ENCODE measurements at places on chromosomes 11 and 22.
A peak's percentile ranks its signal among the peaks of the same experiment; 100 is the strongest.

- no peak for DNase-seq
These were observed 115.6 kb downstream of the SLC1A2 start for GRCh38 chr11:35303596-35304385.

- no peak for DNase-seq
These were observed 134.3 kb downstream of the NECTIN1 start for GRCh38 chr11:119594639-119595249.

- DNase-seq = peak; percentile 48
These were observed 33.0 kb upstream of the RIC3 start for GRCh38 chr11:8201644-8202365.

GRCh38 chr11:61079416-61080150 lies 22.7 kb upstream of the CD5 start:
- no peak for DNase-seq

DNA sequence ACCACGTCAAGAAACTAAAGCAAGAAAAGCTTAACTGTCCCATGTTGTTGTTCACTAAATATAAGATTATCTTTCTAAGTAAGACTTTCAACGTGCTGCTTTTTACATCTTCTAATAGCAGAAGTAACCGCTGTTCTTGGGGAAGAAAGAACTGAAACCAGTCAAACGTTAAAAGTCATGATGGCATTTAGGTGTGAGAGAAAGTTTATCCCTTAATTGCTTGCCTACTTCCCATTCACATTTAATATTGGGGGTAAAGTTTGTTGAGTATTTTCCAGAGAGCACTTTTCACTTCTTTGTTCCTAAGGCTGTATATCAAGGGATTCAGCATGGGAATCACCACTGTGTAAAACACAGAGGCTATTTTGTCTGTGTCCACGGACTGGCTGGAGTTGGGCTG lies 970 bp downstream of the OR5B21 start:
- no peak for DNase-seq

DNA sequence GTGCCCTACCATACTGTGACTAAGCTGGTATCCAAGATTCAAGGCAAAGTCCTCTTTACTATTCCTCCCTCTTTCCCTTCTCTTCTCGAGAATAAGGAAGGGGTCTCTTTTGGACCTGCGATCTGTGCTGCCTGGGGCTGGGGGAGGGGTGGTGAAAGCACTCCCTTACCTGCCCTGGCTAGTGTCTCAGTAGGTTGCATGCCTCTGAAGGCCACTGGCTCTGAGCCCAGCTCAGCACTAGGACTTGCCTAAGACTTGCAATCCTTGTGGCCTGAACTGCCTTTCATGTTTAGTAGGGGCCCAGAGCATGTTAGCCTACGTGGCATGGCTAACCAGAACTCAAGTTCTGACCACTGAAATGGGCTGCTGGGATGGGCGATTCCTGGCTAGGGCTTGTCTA lies 13.0 kb upstream of the REXO2 start:
- DNase-seq = no peak

- no peak for DNase-seq
These were observed 97.2 kb downstream of the PIWIL4 start for GRCh38 chr11:94664346-94664745.

GRCh38 chr11:65640483-65641296 lies 2.8 kb downstream of the SIPA1 start:
- no peak for DNase-seq

- DNase-seq = no peak
These were observed 341.0 kb downstream of the ETS1 start for GRCh38 chr11:128246364-128246801.

DNA sequence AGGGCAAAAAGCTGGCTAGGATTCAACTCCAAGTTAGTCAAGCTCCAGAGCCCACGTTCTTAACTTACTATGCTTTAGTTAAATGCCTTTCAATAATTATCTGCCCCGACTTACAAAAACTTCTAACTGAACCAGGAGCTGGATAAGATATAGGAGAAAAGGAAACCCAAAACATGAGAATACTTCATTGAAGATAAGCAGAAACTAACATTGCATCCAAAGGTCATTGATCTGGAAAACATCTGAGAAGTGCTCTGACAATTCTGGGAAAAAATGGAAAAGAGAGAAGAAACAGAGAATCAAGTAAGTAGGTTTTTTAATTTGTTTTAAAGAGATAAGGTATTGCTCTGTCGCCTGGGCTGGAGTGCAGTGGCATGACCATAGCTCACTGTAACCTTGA lies 27.2 kb downstream of the ACAT1 start:
- DNase-seq = no peak

- no peak for DNase-seq
These were observed 34.6 kb upstream of the CEP126 start for GRCh38 chr11:101880222-101880621.

GRCh38 chr11:61367406-61367805 lies 5.2 kb downstream of the TMEM138 start:
- DNase-seq = no peak

DNA sequence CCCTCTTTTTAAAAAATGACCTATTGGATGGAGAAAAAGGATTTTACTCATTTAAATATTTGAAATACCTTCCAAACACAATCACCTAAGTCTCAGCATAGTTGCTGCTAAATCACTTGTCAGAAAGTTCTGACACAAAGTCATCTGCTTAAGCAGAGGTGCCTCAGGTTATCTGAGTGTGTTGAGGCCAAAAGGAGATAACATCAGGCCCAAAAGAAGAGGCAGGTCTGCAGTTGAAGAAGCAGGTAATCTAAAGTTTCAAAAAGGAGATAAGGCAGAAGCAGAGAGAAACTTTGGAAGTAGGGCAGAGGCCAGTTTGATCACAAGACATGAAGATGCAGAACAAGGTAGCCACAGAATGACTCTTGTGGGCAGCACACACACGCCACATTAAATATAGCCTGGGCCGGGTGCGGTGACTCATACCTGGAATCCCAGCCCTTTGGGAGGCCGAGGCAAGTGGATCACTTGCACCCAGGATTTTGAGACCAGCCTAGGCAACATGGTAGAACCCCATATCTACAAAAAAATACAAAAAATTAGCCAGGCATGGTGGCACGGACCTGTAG lies 175.7 kb upstream of the API5 start:
- DNase-seq = no peak

GRCh38 chr22:42462016-42462415 lies 29.8 kb upstream of the NFAM1 start:
- DNase-seq = no peak

DNA sequence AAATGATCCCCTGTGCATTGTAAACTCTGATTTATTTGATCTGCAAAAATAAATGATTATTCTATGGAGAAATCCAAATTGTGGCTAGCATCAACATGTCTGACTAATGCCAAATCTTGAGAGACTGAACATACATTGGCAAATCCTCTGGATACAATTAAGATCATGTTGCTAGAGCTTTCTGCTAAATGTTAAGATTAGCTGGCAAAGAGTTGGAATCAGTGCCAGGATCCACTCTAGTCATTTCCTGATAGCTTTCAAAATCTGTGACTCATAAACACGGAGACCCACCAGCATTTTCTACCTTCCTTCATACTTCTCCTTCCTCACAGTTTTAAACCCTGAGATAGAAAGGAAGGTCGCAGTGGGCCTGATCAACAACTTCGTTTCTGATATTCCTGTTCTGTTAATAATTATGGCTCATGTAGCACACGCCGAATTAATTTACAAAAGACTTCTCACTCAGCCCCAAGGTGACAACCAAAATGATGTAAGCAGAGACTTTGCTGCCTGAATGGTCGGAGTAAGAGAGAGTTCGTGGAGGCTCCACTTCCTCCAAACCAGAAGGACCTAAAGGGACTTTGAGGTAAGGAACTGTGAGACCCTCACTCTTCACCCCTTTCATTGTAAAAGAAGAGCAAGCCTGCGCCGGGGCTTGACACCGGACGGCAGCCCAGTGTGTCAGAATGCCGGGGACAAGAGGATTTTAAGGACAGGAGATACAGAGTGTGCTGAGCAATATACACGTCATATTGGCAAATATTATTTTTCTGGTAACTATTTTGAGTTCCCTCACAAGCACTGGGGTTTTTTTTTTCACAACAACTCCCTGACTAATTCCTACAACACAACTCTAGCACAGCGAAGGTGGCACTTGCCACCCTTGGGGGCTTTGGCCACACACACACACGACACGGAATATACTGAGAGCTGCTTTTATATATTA lies 42.0 kb downstream of the SERPINH1 start:
- no peak for DNase-seq

- no peak for DNase-seq
These were observed 63.5 kb downstream of the SIK2 start for GRCh38 chr11:111665777-111666176.

GRCh38 chr11:1445741-1446445 lies 40.7 kb downstream of the MOB2 start:
- no peak for DNase-seq

- DNase-seq = no peak
These were observed 32.6 kb downstream of the MYO18B start for GRCh38 chr22:25774575-25775026.

DNA sequence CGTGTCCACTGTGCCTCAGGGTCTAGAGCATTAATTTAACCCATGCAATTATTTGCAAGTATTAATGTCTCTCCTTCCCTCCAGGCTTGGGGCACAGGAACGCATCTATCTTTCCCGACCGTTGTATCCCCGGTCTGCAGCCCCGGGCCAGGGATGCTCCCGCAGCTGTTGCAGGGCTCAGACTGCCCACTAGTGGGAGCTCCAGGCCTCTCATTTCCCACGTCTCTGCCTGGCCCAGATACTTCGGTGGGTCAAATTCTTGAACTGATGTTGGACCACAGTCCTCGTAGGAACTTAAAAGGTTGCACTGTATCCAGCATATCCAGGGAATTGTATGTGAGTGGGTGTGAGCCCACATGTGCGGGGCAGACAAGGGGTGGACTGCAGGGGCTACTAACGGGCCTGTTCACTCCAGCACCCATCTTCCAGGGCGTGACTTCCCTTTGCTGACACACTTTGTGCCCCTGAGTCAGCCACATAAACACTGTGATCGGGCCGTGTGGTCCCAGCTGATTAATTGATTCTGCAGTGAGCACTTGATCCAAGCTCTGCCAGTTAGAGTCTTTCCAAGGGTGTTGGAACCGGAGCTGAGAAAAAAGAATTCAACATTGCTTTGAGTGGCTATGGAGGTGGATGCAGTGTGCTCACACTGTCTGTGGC lies 451.3 kb downstream of the TBC1D22A start:
- DNase-seq = peak; percentile 78

DNA sequence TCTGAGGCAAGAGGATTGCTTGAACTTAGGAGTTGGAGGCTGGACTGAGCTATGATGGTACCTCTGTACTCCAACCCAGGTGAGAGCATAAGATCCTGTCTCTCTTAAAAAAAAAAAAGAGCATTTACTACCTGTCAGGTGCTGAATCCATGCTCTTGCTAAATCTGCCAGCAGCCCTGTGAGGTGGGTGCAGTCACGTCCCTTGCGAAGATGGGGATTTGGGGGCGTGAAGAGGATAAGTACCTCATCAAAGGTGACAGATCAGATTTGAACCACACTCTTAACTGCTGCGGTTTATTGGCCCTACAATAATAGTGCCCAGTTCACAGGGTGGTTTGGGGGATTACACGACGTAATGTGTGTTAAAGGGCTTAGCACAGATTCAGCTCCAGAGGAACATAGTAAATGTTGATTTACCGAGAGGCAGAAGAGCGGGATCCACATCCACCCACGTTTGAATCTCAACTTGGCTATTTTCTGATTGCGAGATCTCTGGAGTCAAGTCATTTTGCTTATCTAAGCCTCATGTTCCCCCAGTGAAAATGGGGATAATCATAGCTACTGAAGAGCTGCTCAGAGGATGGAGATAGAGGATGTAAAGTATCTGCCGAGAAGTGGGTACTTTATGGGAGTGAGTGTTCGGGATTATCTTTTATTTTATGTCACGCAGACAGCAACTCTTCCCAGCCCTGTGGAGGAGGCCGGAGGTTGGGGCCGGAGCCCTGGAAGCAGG lies 28.1 kb upstream of the LRRC10B start:
- no peak for DNase-seq

DNA sequence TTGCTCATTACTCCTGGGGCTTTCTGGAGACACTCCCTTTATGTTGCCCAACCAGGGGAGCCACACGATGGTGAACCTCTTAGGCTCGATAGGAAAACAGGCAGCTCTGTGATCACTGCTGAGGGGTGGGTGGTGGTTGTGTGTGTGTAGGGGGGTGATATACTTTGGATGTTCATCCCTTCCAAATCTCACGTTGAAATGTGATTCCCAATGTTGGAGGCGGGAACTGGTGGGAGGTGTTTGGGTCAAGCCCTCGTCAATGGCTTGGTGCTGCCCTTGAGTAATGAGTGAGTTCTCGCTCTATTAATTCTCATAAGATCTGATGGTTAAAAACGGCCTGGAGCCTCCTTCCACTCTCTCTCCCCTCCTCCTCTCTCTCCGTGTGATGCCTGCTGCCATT lies 204.0 kb upstream of the B3GAT1 start:
- DNase-seq = peak; percentile 57

DNA sequence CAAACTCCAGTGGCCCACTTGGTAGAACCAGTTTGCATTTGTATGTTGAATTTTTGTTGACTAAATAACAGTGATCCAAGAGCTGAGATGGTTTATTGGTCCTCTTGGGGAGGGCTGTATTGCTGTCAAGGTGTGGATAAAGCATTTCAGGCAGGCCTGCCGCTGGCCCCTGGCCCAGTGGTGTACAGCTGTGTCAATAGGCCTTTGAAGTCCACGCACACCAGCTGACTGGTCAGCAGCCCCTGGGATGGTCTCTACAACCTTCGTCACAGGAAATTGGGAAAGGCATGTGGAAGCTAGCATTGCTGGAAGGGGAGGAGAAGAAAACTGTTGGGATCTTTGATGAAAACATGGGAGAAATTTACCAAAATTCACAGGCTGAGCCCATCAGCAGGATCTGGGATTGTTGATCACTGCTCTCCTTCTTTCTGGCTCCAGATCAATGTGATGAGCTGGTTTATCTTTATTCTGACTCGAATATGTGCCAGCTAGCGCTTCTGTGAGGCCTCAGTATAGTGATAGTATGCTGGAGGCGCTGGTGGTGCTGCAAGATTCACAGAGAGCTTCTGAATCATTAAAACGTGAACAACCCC lies 12.5 kb upstream of the E2F8 start:
- no peak for DNase-seq

GRCh38 chr11:68979931-68980775 lies 633 bp downstream of the MRGPRD start:
- DNase-seq = peak; percentile 68

DNA sequence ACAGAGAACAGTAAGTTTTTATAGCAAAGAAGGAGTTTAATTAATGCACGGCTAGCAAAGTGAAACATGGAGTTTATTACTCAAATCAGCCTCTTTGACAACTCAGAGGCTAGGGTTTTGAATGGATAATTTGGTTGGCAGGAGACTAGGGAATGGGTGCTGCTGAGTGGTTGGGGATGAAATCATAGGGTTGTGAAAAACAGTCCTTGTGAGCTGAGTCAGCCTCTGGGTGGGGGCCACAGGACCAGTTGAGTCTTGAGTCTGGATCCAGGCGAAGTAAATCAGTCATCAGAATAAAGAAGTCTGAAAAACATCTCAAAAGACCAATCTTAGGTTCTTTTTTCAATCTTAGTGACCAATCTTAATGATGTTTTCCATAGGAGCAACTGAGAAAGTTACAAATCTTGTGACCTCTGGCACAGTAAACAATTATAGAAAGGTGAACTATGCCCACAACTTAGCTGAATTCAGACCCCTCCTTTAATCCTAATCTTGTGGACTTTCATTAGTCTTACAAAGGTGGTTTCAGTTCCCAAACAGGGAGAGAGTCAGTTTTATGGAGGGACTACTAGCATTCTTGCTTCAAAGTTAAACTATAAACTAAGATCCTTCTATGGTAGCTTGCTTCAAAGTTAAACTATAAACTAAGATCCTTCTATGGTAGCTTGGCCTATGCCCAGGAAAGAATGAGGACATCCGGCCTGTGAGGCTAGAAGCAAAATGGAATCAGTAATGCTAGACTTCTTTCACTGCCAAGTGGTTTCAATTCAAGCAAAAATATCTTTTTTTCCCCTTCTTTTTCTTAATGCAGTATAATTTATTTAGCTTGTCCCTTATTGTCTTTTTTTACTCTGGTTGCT lies 84.5 kb downstream of the AASDHPPT start:
- DNase-seq = no peak
